OCI-M1 (cell line): ENCODE measurements at places on chromosomes 1 and 21.

GRCh38 chr1:85333186-85333585 is 56.8 kb upstream of the BCL10 start:
- DNase-seq: no peak

GRCh38 chr1:167491586-167492461 is 26.5 kb downstream of the CD247 start:
- DNase-seq: no peak

GRCh38 chr1:25909040-25909439 is 2.8 kb upstream of the STMN1 start:
- DNase-seq: no peak

DNA sequence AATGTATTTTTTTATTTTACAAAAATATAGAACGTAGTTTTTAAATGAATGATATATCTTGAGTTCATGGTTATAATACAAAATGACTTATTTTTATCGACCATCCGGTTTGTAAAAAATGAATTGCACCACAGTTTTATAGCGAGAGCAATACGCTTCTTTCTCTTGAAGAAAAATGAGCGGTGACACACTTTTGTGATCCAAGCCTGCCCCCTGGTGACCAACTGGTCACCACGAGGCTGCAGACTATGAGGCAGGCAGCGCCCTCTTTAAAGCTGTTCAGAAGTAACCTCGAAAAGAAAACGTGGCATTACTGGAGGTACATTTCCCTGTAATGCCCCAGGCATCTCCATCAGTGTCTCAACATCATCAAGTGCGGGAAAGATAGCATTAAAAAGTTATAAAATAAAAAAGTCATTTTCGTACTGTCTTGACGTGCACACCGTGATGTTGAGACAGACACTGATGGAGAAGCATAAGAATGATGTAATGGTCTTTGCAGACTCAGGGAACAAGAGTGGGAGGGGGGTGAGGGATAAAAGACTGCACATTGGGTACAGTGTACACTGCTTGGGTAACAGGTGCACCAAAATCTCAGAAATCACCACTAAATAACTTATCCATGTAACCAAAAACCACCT is 734.2 kb upstream of the ADAMTS5 start:
- DNase-seq: peak; percentile 90

- no peak for DNase-seq
Measured at GRCh38 chr1:238961790-238962189, 424.6 kb upstream of the CHRM3 start.

DNA sequence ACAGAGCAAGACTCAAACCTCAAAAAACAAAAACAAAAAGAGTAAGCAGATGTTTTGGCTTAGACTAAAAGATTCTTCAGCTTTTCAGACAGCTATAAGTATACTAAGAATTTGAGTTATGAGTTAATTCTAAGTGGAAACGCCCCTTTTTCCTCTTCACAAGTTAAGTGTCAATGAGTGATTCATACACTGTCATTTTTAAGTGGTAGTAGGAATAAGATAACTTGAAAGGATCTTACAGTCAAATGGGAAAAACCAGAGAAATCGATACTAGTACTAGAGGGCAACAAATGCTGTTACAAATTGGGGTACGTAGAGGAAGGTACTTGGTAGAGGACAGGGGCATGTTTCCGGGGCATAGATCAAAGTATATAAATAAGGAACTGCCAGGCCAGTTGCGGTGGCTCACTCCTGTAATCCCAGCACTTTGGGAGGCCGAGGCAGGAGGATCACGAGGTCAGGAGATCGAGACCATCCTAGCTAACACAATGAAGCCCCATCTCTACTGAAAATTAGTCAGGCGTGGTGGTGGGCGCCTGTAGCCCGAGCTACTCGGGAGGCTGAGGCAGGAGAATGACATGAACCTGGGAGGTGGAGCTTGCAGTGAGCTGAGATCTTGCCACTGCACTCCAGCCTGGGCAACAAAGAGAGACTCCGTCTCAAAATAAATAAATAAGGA is 7.4 kb downstream of the H3-3A start:
- DNase-seq: no peak

- no peak for DNase-seq
Measured at GRCh38 chr21:17455451-17455850, 57.4 kb upstream of the CXADR start.

DNA sequence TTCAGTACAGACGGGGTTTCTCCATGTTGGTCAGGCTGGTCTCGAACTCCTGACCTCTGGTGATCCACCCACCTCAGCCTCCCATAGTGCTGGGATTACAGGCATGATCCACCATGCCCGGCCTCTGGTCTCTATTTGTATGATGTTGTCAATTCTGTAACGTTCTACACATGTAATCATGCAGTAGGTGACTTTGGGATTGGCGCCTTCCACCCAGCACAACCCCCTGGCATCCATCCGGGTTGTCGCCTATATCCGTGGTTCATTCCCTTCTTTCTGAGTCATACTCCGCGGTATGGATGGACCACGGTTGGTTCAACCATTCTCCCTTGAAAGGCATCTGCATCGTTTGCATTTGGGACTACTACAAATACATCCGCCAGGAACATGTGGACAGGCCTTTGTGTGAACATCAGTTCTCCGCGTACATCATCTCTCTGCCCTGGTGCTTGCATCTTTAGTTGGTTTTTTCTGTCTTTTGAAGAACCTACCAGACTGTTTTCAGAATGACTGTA is 72.1 kb downstream of the PDE9A start:
- DNase-seq: no peak

DNA sequence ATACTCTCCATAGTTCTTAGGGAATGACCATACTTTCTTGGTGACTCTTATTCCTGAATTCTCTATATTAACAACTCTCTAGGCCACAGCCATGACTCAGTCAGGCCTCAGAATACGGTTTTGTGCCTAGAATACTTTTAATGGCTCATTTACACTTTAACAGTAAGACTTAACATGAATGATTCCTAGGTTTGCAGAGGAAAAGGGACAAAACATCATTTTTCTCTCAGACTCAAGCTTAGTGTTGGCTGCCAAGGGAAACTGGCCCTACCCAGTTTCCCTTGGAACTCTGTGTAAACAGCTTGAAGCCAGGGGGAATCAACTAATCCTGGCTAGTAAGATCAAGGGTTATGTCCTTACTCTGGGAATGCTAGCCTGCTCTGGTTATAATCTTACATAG is 164.9 kb upstream of the PKN2 start:
- no peak for DNase-seq

DNA sequence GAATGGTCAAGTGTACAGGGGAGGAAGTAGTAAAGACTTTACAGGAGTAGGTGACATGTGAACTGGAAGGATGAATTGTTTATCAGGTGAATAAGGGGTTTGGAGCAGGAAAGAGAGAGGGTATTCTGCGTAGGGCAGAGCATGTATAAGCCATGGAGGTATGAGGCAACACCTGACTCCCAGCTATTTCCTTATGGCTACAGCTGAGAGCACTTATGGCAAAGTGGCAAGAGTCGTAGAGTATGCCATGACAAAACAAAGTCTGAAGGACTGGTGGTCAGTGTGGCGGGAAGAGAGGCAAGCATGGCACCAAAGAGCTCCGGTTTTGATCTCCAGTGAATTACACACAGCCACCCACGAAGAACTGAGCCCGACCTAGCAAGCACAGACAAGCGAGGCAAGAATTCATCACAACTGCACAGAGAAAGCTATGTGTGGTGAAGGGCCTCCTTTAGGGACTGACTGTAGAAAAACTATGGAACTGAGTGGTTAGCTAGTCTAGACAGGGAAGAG is 9.0 kb upstream of the ELOVL1 start:
- DNase-seq: no peak

GRCh38 chr1:43444836-43445235 is 8.9 kb downstream of the HYI start:
- peak; percentile 54 for DNase-seq

DNA sequence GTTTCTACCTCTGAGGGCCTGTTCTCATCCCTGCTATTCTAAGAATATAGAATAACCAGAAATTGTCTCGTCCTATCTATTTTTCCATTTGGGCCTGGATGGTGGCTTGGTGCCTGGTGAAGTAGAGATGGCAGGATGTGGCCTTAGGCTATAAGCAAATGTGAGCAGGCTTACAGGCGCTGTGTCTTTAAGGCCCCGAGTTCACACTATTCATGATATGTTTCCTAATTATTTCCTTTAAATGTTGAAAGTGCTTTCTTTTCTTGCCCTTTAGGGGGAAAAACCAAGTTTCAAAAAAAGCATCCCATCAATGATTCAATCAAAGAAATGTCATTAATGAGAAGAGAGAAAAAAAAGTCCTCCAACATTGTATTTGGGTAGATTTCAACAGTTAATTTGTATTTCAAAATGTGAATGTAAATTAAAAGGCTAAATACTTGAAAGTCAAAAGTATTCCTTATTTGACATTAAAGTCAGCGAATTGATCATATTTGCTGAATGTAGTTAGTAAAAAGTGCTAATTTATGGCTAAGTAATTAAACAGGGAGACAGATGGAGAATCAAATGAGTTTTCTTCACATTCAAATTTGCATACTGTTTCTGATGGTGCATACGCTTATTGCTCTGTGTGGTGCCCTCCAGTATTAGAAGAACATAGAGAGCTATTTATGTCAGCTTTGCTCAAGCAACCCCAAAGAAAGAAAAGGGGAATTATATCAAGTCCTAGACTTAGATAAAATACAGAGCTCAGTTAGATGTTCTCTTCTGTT is 34.0 kb upstream of the HUNK start:
- DNase-seq: no peak

- no peak for DNase-seq
Measured at GRCh38 chr1:20446796-20447195, 39.2 kb downstream of the CAMK2N1 start.

- DNase-seq: peak; percentile 78
Measured at GRCh38 chr1:201013031-201013485, 10.5 kb downstream of the KIF21B start.

GRCh38 chr1:188270497-188270896 is 1441.7 kb downstream of the PLA2G4A start:
- no peak for DNase-seq

- DNase-seq: no peak
Measured at GRCh38 chr1:74847715-74848114, 114.8 kb downstream of the TYW3 start.

- DNase-seq: no peak
Measured at GRCh38 chr21:42981214-42981523, 6.8 kb downstream of the PKNOX1 start.

GRCh38 chr1:219575563-219575962 is 37.3 kb downstream of the ZC3H11B start:
- DNase-seq: no peak

DNA sequence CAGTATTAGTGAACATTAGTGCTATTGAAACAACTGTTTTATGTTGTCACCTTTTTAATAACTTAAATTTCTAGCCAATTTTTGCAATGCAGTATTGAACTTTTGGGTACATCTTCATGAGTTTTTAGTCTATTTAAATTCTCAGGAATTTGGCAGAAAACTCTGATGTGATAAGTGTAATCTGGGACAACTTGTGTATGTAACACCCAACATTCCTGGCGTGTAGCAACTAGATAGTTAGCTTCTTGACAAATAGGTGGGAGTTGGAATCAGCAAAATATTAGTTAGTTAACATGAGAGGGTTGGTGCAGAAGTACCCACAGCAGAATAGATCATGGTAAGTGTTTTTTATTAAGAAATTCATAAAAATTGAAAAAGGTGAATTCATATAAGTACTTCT is 111.6 kb downstream of the ITSN1 start:
- no peak for DNase-seq
